ENCODE measurements at places on chromosomes 13 and 19. TPM values are rescaled to one million over a fixed set of nuclear protein-coding genes. Genes with fewer than 3 reads are reported as not detected.

PDX1 gene
- not detected for total RNA-seq

FGF14 gene
- total RNA-seq = 1.4 TPM

UQCRFS1 gene
- total RNA-seq = 45.8 TPM

THSD8 gene
- 1.6 TPM for total RNA-seq

NCCRP1 gene
- 32.7 TPM for total RNA-seq

ZNF100 gene
- total RNA-seq = 3.4 TPM

PSG6 gene
- not detected for total RNA-seq
